ENCODE measurements at places on chromosomes 13 and 19.

GRCh38 chr19:35978271-35978670 lies 16.7 kb upstream of the SDHAF1 start:
- no peak for DNase-seq

DNA sequence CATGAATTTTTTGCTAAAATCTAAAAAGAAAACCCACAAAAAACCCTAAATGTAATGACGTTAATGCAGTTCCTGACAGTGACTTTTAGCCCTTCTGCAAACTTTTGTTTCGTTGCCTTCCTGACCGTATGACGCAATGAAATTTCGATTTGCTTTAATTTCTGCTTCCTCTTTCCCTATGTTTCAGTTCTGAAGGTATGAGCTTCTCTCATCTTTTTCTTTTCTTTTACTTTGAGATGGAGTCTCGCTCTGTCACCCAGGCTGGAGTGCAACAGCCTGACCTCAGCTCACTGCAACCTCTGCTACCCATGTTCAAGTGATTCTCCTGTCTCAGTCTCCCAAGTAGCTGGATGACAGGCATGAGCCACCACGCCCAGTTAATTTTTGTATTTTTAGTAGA lies 6.1 kb upstream of the LILRA5 start:
- DNase-seq = no peak

- no peak for DNase-seq
Measured at GRCh38 chr13:48485432-48485831, 47.4 kb downstream of the RCBTB2 start.

DNA sequence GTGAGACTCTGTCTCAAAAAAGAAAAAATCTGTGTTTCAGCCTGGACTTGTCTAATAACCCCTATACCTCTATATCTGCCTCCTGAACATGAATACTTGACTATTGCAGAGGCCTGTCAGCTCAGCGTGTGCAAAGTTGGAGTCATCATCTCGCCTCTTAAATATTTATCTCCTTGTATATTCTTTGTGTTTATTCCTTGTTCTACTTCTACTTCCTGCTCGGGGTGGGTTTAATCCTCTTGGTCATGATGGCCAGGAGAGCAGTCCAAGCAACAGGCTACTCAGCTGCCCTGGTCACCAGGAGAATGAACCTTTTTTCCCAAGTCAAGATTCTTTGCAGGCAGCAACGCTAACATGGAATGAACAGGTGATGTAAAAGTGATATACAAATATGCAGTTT lies 119.1 kb downstream of the PCCA start:
- DNase-seq = no peak

DNA sequence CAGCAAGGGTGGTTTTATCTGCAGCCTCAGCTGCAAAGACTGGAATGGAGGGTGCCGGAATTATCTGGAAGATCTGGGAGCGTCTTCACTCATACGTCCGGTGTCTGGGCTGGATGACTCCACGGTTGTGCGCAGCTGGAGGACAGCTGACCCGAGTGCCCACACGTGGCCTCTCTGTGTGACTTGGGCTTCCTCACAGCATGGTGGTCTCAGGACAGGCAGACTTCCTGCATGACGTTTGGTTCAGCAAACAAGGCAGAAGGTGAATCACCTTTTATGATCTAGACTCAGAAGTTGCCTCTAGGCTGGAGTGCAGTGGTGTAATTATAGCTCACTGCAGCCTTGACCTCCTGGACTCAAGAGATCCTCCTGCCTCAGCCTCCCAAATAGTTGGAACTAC lies 33.2 kb downstream of the CACNG6 start:
- no peak for DNase-seq

DNA sequence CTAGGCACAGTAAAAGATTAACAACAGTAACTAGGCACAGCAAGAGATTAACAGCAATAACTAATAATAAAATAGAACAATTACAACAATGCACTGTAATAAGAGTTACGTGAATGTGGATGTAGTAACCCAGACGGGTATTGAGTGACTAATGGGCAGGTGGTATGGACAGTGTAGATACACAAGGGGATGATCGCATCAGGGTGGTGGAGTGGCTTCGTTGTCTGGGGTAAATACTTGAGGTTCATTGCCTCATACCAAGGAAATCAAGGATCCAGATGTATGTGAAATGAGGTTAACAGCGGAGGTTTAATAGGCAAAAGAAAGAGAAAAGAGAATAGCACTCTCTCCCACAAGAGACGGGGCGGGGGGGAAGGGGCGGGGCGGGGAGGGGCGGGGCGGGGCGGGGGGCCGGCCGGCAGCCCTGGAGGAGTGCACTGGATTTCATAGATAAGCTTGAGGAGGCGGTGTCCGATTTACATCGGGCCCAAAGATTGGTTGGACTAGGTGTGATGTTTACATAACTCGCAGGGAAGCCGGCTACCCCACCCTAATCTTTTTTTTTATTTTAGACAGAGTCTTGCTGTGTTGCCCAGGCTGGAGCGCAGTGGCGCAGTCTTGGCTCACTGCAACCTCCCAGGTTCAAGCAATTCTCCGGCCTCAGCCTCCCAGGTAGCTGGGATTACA lies 106.3 kb downstream of the KCTD15 start:
- DNase-seq = no peak

GRCh38 chr19:45177817-45178261 lies at the start of gene TRAPPC6A:
TRAPPC6A (minus strand) TSS chr19:45178237; CDS start chr19:45178218, 19 bp downstream.
- no peak for DNase-seq

DNA sequence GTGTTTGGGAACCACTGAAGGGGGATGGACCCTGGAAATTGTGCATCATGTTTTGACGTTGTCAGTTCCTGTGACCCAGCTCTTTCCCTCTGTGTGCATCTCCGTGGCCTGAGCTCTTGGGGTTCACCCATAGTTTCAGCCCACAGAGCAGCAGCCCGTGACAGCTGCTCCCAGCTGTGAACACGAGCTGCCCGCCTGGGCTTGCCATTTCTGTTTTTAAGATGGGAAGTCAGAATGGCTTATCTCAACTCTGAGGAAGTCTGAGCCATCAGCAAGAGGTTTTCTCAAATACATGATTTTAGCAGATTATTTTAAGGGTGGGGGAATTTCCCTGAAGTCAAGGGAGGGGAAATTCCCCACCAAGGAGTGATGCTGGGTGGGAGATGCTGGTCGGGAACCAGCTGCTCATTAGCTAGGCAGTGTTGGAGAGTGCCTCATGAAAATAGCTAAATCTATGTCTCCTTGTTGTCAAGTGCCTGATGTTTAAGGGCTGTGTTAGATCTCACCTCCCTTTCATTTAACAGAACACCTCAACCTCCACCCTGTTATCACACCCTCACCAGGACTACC lies 34.8 kb upstream of the C1QTNF9 start:
- DNase-seq = no peak
